Activated CD4-positive, alpha-beta T cell treated with anti-CD3 and anti-CD28 coated beads for 24 hours (primary cell): ENCODE measurements at places on chromosomes 4 and X.

DNA sequence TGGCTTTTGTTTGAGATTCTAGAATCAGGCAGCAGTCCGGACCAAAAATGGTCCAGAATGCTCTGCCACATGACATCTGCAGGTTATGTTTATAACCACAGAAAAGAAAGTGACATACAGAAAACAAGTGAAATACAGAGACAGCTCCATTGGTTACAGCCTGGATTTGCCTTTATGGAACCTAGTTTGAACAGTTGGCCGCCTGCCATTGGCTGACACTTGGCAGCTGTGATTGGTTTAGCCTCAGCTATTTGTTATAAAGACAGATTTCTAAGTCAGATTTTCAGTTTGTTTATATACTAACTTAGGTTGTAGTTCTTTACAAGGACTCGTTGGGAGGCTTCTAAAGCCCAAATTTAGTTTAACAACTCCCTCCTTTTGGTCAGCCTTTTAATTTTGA, 40.8 kb upstream of the IL9R start:
- no peak for DNase-seq

- no peak for DNase-seq
These were observed 180.5 kb downstream of the GLUD2 start for GRCh38 chrX:121227888-121228287.

DNA sequence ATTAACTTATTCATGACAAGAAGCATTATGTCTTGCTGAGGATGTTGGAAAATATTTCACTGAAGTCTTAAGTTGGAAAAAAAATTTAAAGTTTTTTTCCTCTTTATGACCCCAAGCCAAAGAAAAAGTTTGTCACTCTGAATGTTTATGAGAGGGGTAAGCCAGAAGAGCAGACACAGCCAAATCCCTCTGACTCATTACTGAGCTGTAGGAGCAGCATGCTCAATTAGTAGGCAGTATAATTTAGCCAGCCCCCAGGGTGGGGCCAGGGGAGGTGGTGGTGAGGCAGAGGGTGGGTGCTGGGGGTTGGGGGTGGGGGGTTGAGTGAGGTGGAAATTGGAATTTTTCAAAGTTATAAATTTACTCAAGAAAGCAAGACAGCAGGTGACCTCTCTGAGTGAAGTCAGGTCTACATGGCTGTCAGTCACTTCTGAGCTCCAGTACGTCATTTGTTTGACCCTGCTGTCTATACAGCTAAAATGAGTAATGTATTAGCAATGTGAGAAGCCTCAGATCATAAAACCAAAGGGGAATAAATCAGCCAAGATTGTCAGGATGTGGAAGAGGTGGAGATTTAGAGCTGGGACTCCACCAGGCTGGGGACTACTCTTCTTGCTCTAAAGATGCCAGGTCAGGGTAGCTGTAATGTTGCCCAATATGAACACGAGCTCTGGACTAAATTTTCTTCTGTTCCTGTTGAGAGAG, 98.8 kb upstream of the NDP start:
- DNase-seq, result no peak

- DNase-seq, result no peak
These were observed 38.6 kb downstream of the TRPC5 start for GRCh38 chrX:112043997-112044396.
